Activated gamma-delta T cell (primary cell): ENCODE measurements at places on chromosomes 2 and 18.

GRCh38 chr18:79367989-79368388, 27.7 kb upstream of the NFATC1 start:
- DNase-seq, result no peak

GRCh38 chr2:199829628-199830027, 21.4 kb downstream of the FTCDNL1 start:
- DNase-seq, result no peak

DNA sequence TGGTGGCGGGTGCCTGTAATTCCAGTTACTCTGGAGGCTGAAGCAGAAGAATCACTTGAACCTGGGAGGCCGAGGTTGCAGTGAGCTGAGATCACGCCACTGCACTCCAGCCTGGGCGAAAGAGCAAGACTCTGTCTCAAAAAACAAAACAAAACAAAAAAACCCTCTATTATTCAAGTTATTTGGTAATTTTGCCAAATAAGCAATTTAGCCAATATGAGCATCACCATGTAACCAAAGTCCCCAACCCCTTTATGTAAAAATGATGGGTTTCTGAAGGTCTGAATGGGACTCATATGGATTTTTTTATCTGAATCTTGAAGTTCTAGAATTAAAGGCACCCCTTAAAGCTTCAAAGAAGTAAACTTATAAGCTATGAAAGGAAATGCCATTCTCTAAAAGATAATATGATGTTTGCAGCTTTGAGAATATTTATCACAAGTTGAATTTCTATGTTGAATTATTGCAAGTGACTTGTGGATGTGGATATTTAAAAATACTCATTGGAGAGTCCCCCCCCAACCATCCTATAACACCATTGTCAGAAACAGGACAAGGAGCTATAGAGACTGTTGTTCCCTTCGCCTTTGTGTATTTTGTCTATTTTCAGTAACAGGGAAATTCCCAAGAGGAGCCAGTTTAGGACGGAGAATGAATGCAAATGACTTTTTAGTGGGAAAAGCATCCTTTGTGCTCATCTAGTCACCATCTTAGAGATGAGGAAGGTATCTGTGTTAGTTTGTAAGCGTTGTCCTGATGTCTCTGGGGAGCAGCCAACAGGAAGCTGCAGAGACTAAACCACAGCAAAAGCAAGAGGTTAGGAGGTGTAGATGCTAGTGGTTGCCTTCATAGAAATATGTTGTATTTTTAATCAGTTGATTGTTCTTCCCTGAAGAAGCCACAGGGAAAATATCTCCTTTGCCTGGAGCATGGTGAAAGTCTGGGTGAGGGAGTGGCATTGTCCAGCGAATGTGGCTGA, 68.3 kb downstream of the TET3 start:
- no peak for DNase-seq

- no peak for DNase-seq
Observed at GRCh38 chr2:75844651-75845050, 133.9 kb upstream of the GCFC2 start.

DNA sequence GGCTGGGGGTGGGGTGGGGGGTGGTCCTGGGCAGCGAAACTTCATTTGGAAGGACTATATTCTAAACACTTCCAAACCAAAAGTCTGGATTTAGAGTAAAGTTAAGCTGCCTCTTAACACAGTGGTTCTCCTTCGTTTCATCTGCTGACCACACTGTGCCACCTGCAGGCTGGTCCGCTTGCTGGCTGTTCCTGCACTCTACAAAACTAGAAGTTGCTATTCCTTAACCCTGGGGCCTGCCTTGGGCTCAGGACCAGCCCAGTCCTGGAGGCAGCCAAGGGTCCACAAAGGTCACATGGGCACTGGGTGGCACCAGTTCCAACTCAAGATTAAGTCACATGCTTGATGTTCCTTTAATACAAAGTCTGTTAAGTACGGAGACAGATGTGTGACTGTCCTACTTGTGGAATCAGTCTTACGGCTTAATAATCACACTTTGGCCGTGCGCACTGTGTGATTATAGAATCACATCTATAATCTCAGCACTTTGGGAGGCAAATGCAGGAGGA, 195.4 kb downstream of the FAM210A start:
- no peak for DNase-seq

GRCh38 chr18:44927127-44927849, 246.6 kb downstream of the SETBP1 start:
- no peak for DNase-seq

DNA sequence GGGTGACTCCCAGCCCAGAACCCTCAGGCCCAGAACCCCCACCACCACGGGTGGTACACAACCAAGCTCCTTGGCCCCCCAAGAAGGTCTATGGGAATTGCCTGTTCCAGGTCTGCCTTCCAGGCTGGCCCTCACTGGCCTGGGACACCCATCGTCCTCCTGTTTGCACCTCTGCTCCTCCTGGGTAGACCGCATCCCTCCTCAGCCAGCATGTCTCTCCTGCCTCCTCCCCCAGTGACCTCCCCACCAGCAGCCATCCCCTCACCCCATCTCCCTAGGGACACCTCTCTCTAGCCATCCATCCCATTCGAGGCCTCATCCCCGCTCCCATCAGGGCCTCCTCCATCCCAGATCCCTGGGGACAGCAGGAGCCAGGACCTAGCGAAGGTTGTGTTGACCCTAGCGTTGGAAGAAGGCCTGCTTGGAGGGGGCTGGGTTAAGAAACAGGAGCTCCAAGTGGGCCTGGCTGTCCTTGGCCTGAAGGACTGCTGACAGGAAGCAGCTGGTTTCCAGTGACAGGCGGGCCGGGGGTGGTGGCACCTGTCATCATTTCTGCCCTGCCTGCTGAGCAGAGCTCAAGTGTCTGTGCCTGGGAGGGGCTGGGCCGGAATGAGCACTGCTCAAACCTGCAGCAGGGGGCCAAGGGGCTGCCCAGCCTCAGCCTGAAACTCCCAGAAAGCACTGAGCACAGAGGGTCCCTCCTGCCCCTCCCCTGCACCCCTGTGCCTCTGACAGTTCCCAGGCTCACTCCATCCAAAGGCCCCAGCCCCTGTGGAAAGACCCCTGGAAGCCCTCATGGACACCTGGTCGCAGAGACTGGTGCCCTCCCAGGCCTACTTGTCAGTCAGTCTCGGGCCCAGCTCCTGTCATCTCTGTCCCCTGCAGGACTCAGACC, 96.0 kb upstream of the OTOS start:
- DNase-seq, result no peak

DNA sequence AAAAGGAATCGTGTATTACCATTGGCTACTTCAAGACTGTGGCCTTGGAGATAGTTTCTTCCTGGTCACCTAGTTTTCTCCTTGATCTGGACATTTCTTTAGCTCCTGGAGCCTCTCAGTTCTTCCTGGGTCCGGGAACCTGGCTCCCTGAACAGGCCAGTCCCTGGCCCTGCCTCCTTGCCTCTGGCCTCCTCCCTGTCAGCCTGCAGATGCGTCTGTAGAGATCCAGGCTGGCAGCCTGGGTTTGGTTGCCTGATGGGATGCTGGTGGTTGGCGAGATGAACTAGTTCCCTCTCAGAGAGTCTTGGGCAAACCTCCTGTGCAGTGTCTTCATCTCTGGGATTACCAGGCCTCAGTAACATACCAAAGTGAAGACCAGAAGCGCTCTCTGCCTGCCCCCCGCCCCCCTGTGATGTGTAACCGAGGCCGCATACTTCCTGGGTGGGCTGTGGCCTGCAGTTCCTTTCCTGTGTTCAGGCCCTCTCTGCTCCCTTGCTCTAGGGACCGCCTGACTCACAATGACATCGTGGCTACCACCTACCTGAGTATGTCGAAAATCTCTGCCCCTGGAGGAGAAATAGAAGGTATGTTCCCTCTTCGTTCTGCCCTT, 85.4 kb downstream of the DYSF start:
- DNase-seq, result peak; percentile 18

DNA sequence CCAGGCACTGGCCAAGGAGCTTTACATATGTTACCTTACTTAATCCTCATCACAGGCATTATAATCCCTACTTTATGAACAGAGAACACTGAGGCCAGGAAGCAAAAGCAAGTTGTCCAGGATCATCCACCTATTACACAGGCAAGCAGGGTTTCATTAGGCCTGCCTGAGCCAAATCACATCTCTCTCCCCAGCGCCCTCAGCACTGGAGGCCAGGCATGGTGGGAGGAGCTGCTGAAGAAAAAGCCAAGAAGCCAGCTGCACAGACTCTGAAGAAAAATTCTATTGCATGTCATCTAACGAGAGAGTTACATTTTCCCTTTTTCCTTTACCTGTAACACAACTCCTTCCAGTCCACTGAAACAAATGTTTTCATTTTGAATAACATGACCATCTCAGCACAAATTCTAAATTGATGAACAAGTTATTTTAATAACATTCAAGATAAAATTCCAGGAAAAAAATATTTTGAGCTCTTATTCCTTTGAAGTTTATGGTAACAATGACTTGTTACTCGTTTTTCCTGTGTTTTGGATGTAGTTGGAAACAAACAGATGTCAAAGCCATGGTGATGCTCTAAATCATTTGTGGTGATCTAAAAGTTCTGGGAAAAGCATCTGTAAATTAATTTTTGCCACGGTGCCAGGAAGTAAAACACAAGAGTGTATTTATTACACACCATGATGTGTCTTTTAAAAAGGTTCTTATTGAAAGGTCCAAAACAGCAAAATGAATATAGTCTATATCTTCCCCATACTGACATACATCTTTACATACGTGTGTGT, 139.0 kb upstream of the ITGB6 start:
- no peak for DNase-seq

- no peak for DNase-seq
Observed at GRCh38 chr2:104465981-104466380, 387.9 kb upstream of the POU3F3 start.

GRCh38 chr2:38148501-38148900, 72.5 kb upstream of the CYP1B1 start:
- DNase-seq, result no peak

- no peak for DNase-seq
Observed at GRCh38 chr2:230875347-230876315, 10.9 kb downstream of the ITM2C start.

- no peak for DNase-seq
Observed at GRCh38 chr2:169141713-169142352, 72.5 kb downstream of the DHRS9 start.

GRCh38 chr2:202689459-202689858, 54.7 kb downstream of the FAM117B start:
- DNase-seq, result no peak

DNA sequence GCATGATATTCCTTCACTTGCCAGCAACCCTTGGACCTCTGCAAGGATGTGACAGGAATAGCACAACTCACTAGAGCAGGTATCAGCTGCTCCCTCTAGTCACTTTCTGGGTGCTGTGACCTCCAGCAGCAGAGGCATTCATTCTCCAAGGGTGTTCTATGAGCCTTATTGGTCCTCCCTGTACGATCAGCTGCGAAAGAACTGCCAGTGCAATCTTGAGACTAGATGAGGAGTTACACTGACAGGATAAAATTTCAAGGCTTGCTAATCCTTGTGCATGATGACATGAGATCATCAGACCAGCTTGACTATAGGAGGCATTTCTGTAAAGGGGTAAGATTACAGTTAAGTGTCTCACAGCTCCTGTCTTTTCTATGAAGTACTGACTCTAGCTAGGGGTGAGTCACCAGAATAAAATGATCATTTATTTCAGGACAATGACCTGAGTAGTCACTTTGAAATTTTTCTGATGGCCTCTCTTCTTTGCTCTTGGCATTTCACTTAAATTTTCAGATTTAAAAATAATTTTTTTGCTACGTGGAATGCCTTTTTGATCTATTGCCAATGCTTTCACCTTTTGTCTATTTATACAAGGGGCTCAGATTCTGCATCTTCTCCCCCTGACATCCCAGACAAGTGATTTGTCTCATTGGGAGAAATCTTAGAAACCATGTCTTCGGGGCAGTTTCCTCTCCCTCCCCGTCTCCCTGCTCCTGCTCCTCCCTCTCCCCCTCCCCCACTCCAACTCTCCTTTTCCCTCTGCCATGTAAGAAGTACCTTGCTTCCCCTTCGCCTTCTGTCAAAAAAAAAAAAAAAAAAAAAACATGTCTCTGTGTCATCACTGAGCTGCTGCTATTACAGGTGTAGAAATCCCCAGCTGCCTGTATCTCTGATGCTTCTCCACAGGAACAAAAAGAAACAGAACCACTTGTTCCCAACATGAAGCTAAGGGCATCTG, 49.2 kb upstream of the FRZB start:
- DNase-seq, result no peak

- no peak for DNase-seq
Observed at GRCh38 chr2:176118601-176119339, 2.2 kb downstream of the HOXD10 start.

DNA sequence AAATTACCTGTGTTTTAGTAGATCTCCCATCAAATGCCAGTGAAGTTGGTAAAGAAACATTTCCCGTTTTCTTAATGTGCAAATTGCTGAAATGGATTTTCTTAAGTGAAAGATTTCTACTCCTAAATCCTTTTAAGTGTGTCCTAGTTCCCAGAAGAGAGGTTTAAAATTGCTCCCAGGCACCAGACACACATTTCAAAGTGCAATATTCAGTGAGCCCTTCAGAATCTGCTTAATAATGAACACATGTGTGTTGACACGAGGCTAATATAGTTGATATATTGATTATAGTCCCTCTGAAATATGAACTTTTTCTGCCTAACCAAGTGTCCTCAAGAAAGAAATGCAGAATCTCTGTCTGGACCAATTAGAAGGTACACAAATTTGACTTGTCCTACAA, 861.7 kb upstream of the CNTNAP5 start:
- no peak for DNase-seq

DNA sequence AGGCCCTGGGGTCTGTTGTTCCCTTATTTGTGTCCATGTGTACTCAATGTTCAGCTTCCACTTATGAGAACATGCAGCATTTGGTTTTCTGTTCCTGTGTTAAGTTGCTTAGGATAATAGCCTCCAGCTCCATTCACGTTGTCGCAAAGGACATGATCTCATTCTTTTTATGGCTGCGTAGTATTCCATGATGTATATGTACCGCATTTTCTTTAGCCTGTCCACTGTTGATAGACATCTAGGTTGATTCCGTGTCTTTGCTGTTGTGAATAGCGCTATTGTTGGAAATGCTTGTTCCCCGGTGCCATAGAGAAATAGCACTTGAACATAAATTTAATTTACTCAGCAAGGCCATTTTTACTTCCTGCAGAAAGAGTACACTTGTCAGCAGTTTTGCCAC, 51.3 kb upstream of the EPAS1 start:
- DNase-seq, result no peak

GRCh38 chr2:44937688-44938240, 3.7 kb upstream of the SIX3 start:
- no peak for DNase-seq

GRCh38 chr2:168654705-168655104, 147.7 kb upstream of the NOSTRIN start:
- DNase-seq, result no peak

DNA sequence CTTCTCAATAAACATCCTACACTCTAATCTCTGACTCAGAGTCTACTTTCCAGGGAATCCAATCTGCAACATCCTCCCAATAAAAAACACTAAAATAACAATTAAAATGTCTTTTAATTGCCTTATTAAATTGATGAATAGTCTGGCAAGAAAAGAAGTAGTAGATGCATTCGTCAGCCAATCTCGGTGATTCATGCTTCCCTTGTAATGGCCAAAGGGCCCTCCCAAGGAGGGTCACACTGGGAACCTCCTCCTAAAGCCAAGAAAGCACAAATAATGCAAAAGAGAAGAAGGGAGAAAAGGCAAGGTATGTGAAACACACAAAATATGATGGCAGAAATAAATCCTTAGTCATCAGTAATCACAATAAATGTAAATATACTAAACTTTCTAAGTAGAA, 16.8 kb downstream of the ST8SIA5 start:
- DNase-seq, result no peak
